Omental fat pad (tissue), 4 donors: ENCODE measurements at places on chromosomes 7 and 10.

DNA sequence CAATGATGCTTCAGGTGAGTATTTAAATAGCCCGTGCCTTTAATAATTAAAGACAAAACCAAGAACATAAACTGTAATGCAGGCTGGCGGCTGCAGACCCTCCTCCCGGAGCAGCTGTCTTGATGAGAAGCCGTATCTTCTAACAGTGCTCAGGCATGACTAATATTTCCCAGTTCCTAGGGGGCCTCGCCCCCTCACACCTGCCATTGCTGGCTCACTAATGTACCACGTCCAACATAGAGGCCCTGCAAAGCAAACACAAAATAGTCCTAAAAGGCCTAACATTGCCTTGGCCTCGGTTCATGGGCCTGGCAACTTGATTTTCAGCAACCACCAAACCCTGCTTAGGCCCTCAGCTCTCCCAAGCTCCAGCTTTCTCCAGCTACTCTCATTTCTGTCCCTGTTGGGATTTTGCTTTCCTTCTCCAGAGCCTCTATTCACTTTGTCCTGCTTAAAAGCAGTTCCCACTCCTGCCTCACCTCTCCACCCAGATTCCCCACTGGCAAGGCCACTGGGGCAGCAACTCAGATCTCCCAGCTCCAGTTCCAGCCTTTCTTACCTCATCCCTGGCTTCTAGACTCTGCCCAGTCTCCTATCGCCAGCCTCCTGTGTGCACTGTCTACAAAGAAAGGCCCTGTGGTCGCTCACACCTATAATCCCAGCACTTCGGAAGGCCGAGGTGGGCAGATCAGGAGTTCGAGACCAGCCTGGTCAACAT is 16.2 kb downstream of the SORBS1 start:
- DNase-seq: no peak

GRCh38 chr10:73910401-73910763 is 550 bp upstream of the PLAU start:
- no peak for DNase-seq

DNA sequence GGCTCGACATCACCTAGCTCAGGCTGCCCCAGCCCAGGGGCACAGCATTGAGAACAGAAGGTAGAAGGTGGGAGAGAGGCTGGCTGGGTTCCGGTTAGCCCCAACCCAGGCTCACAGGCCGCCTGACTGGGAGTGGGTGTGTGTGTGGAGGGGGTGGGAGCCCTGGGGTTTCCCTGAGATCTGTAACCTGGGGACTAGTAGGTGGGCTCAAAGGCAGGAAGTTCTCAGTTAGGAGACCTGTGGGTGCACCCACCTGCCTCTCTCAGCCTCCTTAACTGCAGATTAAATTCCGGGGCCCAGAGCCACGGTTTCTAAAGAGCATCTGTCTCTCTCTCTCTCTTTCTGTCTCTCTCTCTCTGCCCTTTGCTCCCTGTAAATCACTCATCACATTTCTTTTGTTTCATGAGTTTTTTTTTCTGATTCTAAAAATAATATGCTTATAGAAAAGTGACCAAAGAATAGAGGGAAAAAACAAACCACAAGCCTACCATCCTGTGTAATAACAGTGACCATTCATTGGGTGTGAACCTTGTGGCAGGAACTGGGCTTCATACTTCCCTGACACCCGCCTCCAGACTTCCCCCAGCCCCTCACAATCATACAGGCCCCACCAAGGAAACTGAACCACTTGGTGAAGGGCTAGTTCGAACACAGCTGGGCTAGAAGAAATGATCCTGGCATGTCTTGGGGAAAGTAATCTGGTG is 83.4 kb upstream of the SMNDC1 start:
- no peak for DNase-seq

- DNase-seq: no peak
Observed at GRCh38 chr10:100551196-100551595, 15.5 kb downstream of the HIF1AN start.

DNA sequence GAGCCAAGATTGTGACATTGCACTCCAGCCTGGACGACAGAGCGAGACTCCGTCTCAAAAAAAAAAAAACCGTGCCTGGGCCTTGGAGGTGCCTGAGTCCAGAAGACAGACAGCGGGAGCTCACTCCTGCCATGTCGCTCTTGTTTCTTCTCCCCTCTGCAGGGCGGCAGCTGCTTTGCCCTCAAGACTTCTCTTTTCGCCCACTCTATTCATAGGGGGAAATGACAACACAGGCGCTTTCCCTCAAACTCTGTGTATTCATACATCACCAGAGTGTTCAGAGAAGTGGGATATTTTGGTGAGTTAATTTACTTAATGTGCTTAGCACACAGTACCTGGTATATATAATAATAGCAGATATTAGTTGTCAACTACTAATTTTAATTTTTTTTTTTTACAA is 44.5 kb downstream of the FOXK1 start:
- no peak for DNase-seq

DNA sequence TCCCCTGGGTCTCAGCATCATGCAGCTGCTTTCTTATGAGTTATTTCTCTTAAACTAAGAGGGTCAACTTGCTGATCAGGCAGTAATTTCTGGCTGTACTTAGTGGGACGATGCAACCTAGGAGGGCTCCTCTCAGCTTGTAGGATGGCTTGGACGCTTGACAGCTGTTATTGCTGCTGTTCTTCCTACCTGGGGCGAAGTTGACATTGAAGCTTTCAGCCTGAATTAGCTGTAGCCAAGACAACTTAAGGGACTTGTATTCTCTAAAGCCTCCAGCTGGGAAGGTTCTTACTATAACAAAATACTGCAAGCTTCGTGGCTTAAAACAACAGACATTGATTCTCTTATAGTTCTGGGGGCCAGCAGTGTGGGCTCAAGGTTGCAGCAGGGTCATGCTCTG is 224.9 kb downstream of the ACTR3B start:
- no peak for DNase-seq

GRCh38 chr7:111527545-111527944 is 34.7 kb downstream of the IMMP2L start:
- DNase-seq: no peak

DNA sequence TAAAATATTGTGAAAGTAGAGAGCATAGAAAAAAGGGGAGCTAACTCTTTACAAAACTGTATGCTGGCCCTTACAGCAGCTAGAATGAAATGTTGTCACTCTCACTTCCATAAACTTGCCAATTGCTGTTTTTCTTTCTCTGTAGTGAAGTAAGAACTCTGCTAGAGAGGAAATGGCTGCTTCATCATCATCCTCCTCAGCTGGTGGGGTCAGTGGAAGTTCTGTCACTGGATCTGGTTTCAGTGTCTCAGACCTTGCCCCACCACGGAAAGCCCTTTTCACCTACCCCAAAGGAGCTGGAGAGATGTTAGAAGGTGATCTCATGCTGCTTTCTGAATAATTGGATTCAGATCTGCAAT is 7.6 kb upstream of the ASCC1 start:
- DNase-seq: no peak

DNA sequence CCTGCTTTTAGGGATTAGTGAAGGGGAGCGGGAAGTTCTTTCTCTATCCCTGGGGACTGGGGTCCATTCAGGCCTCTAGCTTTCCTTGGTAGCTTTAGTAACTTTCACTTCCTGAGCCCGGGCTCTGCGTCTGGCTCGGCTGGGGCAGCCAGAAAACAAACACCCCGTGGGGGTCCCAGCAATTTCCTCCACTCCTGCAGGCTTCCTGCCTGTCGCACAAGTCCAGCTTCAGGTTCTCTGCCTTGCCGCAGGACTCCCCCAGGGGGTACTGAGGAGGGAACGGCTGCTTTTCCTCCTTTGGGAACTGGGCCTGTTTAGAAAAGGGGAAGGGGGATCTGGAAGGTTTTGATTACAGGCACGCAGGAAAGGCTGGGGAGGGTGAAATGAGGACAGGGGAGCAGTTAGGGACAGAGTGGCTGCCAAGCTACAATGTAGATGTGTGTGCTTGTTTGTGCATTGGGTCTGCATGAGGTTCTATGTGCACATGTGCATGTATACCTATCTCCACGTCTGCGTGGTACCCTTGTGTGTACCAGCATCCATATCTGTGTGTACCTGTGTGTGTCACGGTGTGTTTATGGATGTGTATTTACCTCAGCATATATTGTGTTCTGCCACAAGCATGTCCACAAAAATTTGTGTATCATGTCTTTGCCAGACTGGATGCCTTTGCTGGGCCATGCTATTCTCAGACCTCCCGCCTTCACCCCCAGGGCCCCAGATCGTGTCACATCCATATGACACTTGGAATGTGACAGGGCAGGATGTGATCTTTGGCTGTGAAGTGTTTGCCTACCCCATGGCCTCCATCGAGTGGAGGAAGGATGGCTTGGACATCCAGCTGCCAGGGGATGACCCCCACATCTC is 2.0 kb downstream of the KAZALD1 start:
- no peak for DNase-seq

DNA sequence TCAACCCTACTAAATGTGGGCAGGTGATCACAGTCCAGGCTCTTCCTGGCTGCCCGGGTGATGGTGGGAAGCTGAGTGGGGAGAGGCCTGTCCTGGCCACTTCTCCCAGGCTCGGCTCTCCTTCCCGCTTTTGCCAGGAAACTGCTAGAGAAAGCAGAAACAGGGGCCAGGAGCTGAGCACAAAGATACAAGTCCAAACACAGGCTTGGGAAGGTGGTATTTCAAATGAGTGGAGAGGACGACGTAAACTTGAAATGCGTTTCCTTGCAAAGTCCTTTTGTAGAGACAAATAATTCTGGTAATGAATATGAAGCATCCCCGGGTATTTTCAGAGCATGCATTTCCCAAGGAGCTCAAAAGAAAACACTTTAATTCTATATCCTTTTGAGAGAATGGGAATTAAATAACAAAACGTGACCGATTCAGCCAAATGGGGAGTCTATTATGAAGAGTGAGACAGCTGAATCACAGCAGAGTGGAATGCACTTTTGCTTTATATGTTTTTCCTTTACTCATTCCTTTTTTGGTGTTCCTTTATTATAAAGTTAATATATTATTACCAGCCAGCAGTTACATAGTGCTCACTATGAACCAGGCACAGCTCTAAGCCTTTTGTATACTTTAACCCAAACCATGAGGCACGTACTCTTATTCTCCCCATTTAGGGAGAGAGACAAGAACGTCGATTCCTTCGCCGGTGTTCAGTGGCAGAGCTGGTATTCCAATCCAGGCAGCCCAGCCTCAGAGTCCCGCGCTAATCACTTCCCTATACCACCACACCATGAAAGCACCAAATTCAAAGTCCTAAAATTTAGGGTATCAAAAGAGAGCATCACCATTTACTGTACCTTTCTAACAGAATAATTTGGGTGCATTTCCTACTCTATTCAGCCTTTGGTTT is 218.2 kb upstream of the KLF14 start:
- no peak for DNase-seq

- DNase-seq: no peak
Observed at GRCh38 chr7:129914536-129915272, 38.1 kb downstream of the UBE2H start.

GRCh38 chr10:43214956-43215561 is 51.8 kb downstream of the RASGEF1A start:
- no peak for DNase-seq

- DNase-seq: no peak
Observed at GRCh38 chr10:36373424-36374096, 731.5 kb upstream of the FZD8 start.

- DNase-seq: no peak
Observed at GRCh38 chr7:81158189-81158588, 239.3 kb upstream of the SEMA3C start.

- DNase-seq: no peak
Observed at GRCh38 chr10:60310740-60311139, 78.9 kb downstream of the ANK3 start.

GRCh38 chr7:77327067-77327931 is 88.8 kb downstream of the GSAP start:
- DNase-seq: peak; percentile 33

GRCh38 chr10:107717046-107717445 is 552.5 kb upstream of the SORCS1 start:
- DNase-seq: no peak

DNA sequence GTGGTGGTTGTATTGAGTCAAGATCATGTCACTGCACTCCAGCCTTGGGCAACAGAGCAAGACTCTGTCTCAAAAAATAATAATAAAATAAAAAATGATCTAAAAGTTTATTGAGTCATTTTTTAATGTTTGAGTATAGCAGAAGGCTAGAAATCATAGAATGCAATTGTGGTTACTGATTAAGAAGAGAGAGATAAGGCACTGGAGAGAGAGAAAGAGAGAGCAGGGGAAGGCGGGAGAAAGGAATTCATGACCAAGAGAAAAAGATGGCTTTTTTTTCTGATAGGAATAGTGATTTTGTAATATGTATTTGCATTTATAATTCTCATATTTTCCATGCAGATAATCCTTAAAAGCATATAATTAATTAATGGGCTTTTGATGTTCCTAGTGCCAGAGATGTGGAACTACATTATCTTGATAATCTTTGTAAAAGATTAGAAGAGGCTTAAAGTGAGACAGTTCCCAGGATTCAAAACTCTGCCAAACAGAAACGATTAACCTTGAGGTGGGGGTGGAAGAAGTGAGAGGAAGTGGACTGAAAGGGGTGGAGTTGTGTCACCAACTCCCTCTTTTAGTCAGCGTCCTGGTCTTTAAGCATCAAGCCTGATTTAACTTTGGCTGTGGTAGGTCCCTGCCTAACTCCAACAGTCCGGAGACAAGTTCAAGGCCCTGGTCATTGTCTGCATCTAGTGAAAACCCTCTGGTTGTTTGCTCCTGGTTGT is 76.2 kb downstream of the CHN2 start:
- no peak for DNase-seq

GRCh38 chr7:45347804-45348203 is 190.2 kb downstream of the RAMP3 start:
- DNase-seq: no peak

GRCh38 chr10:121351540-121351939 is 246.7 kb downstream of the FGFR2 start:
- no peak for DNase-seq

GRCh38 chr7:2171855-2172254 is 60.9 kb downstream of the MAD1L1 start:
- DNase-seq: no peak

DNA sequence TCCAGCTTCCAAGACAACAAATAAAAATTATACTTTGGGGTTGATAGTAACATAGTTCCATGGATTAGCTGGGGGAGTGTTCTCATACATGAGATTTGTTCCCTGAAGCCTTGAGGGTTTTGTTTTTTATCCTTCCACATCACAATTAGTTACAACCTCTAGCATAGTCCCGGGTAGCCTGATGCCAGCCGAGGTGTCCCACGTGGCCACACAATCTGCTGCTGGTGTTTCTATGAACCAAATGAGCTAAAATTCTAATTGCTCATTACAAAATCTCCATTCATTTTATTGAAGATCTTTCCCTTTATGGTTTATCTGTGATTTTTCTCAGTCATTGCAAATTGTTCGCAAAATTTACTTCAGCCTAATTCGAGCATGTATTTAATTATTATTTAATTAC is 84.7 kb downstream of the CACNA2D1 start:
- no peak for DNase-seq

- no peak for DNase-seq
Observed at GRCh38 chr7:120337308-120337907, 64.4 kb downstream of the KCND2 start.

- no peak for DNase-seq
Observed at GRCh38 chr7:23863209-23863787, 153.3 kb downstream of the STK31 start.

GRCh38 chr10:12218991-12219390 is 23.0 kb downstream of the CDC123 start:
- DNase-seq: no peak

- no peak for DNase-seq
Observed at GRCh38 chr10:5038733-5039132, 35.1 kb upstream of the AKR1C2 start.

- DNase-seq: no peak
Observed at GRCh38 chr7:68414631-68415425, 1183.4 kb upstream of the AUTS2 start.
